ENCODE measurements at places on chromosomes 11 and 22.
A peak's percentile ranks its signal among the peaks of the same experiment; 100 is the strongest.

GRCh38 chr11:21546703-21547102, 646.2 kb upstream of the ANO5 start:
- DNase-seq, result no peak

GRCh38 chr11:122910775-122911174, 28.2 kb downstream of the JHY start:
- DNase-seq, result peak; percentile 10

DNA sequence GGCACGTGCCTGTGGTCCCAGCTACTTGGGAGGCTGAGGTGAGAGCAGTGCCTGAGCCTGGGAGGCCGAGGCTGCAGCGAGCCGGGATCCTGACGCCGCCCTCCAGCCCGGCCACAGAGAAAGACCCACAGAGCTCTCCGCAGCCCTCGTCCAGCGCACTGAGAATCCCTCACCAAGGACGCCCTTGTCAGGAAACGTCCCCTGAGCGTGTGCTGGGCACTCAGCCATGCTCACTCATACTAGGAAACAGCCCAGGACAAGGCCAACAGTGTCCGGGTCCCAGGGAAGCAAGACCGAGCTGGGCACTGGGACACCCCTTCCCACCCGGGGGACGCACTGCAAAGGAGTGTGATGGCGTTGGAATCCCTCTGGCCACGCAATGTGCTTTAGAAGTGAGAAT, 14.5 kb downstream of the DEAF1 start:
- no peak for DNase-seq

DNA sequence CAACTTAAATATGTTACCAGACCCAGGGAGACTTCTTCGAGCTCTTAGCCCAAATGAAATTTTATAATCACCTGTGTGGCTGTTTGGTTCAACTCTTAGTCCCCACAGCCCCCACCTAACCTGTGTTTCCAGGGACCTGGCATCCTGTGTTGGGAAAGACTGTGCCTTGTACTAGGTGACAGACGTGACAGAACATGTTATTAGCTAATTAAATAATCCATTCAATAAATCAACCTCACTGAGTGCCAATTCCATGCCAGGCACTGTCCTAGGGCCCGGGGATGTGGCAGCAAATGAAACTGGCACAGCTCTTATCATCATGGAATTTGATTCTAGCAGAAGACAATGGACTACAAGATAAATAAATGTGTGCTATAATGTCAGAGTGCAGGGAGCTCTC, 431.9 kb downstream of the MIAT start:
- no peak for DNase-seq

- DNase-seq, result no peak
These were observed 210.4 kb downstream of the SNX19 start for GRCh38 chr11:130705670-130706421.

DNA sequence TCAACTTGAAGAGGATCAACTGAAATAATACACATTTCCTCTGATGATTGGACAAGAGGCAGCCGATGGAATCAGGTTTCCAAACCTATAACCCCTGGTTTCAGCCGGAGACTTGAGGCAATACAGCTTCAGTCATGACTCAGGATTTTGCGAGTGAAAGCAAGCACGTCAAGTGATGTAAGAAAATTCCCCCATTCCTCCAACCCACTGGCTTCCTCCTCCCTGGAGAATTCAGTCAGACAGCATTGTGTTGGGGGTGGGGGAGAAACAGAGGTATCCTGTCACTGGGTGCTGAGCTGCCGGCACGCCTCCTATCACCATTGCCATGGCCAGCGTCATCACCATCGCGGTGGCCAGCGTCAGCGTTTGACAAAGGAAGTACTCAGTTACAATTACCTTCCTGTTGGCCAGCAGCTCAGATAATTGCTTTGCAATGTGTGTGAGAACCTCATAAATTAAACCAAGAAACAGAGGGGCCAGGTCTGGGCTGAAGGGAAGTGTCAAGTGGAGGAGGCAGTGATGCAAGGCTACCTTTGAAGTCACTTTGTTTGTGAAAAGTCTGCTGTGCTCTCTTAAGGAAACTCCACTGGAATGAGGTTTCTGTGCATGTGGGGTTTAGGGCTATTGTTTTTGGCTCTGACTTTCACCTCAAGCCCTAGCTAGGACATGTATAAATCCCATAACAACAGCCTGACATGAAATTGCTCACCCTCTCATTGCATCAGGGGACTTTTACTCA, 50.2 kb downstream of the LIF start:
- DNase-seq, result peak; percentile 100

- DNase-seq, result no peak
These were observed 25.1 kb downstream of the NPAT start for GRCh38 chr11:108197351-108197750.

GRCh38 chr11:126054408-126054807, 8.3 kb downstream of the CDON start:
- DNase-seq, result no peak

GRCh38 chr11:11968511-11969280, 39.7 kb downstream of the DKK3 start:
- DNase-seq, result no peak

Measured in amniotic stem cell (primary cell).